ENCODE measurements at places on chromosomes 12 and 14.

- no peak for DNase-seq
These were observed 26.3 kb downstream of the TC2N start for GRCh38 chr14:91841065-91841464.

DNA sequence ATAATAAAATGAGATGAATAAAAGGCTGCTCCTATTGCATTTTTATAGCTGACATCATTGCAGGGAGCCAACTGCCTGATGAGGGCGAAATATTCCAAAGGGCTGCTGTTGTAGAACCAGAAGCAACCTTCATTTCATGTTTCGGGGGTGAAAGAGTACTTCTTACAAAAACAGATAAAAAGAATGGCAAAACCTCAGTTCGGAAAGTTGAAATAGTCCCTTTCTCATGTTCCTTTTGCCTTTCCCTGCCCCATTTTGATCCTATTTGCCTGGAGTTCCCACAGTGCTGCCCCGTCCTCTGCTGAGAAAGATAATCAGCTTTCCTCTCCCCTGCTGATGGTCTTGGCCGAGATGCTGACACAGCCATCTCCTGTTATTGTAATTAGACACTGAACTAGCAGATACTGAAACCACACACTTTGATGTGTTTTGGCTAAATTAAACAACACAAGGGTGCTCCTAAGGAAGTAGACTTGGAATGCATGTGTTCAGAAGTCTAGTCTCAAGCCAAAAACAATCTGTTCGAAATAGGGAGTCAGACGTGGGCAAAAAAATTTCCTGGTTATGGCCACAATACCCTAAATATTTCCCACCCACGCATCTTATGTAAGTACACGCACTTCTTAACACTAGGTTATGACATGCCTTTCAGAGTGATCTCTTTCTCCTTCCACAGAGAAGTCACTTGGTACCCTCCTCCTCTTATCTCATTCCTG, 117.2 kb downstream of the PPM1H start:
- peak; percentile 29 for DNase-seq

DNA sequence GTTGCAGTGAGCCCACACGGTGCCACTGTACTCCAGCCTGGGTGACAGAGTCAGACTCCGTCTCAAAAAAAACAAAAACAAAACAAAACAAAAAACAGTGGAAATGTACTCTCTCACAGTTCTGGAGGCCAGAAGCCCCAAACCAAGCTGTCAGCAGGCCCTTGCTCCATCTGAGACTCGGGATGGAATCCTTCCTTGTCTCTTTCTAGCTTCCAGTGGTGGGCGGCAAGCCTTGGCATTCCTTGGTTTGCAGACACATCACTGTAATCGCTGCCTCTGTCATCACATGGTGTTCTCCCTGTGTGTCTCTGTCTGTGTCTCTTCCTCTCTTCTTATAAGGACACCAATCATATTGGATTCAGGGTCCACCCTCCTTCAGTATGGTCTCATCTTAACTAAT, 6.4 kb downstream of the TNS2 start:
- DNase-seq = no peak

DNA sequence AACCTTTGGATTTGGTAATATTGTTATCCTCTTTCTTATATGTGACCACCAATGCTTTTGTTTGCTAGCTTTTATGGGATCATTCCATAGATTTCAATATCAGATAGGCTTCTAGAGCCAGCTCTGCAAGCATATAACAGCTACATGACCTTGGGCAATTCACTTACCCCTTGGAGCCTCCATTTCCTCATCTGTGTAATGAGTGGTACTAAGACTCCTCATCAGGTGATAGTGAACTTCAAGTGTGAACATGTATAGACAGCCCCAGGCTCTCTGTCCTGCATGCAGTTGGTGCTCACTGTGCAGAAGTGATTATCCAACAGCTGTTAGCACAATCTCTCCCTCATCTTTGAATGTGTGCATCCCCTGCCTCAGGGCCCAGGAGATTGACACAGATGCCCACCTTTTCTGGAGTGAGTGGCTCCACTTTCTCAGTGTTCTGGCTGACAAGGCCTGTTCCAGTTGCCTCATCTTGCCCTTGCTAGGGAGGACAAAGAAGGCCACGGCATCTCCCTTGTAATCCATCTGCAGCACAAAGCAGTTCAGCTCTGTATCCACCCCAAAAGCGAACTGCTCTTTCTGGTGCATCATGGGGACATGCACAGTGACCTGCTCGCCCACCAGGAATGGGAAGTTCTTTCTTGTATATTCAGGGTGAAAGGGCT, 9.2 kb downstream of the SERPINA9 start:
- DNase-seq = no peak

DNA sequence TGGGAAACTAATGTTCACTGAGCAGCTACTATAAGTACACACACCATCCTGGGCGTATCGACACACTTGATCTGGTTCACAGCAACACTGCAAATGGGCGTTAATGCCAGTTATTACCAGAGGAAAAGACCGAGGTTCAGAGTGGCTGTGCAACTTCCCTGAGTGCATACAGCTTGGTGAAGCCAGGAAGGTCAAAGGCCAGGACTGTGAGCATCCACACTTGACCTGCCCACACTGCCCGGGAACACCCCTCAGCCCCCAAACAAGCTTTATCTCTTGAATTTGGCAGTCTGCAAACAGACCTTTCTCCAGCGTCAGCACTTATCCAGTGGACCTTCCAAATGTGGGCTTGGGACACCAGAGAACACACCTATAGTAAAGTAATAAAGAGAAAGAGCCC, 312.6 kb downstream of the BCL11B start:
- DNase-seq = no peak

- DNase-seq = no peak
These were observed 28.3 kb downstream of the ADIPOR2 start for GRCh38 chr12:1719139-1719538.

- DNase-seq = no peak
These were observed 168.2 kb downstream of the KIF26A start for GRCh38 chr14:104306450-104307040.

DNA sequence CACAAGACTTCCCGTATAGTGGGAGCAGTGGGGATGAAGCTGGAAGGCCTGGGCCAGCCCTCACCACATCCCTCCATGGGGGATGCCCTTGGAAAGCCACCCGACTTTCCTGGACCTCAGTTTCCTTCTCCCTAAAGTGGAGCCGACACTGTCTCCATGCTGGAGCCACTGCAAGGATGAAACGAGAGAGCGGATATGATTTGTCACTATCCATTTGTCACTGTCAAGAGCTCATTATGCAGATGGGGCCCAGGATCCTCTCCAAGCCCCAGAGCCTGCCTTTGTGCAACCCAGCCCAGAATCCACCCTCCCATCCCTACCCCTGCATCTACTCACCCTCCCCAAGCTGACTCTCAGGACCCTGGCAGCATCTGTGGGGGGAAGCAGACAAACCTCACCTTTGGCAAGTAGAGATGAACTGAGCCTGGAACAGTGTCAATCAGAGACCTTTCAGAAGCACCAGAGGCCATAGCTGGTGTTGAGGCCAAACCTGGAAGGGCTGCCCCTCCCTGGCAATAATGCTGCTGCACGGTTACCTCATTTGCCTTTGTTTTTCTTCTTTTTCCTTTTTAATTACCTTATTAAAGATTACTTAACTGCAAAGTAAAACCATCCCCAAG, 287.7 kb upstream of the RTL1 start:
- no peak for DNase-seq

GRCh38 chr14:51513281-51513680, 138.4 kb upstream of the FRMD6 start:
- DNase-seq = no peak

GRCh38 chr14:61544448-61545330, 150.6 kb upstream of the HIF1A start:
- no peak for DNase-seq
